ENCODE measurements at places on chromosomes 3 and 15. TPM values are rescaled to one million over a fixed set of nuclear protein-coding genes. Genes with fewer than 3 reads are reported as not detected.

EFHB gene
- polyA plus RNA-seq, result not detected

MORC1 gene
- polyA plus RNA-seq, result not detected

ERC2 gene
- not detected for polyA plus RNA-seq

CTXN2 gene
- polyA plus RNA-seq, result not detected

RNU5B-1 gene
- not detected for polyA plus RNA-seq

PIF1 gene
- 0.81 TPM for polyA plus RNA-seq

FAM3D gene
- 190 TPM for polyA plus RNA-seq

CHL1 gene
- polyA plus RNA-seq, result 0.81 TPM

CPN2 gene
- not detected for polyA plus RNA-seq

TPRG1 gene
- 0.21 TPM for polyA plus RNA-seq

USP4 gene
- polyA plus RNA-seq, result 44.8 TPM

PLCL2 gene
- polyA plus RNA-seq, result 6.5 TPM

NEK11 gene
- 1.3 TPM for polyA plus RNA-seq

Measured in small intestine (tissue), 16 donors.